ENCODE measurements at places on chromosomes 5 and 9.
A peak's percentile ranks its signal among the peaks of the same experiment; 100 is the strongest.

- no peak for DNase-seq
Measured at GRCh38 chr5:32712481-32713360, 1.6 kb downstream of the NPR3 start.

DNA sequence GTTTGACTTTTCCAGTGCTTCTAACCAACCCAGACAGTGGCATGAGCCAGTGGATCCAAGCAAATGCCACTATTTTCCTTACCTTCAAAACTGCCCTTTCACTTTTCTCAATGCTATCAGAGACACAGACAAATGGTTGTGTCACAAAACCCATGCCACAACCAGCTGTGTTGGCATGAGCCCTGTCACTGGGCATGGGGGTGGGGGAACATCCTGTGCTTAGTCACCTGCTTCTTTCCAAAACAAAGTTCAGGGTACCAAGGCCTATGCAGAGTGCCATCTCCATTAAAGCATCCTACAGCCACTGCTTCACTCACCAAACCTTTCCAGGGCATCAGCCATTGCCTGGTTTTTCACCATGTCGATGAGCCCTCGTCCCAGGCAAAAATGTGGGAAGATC, 30.1 kb downstream of the NIPSNAP3B start:
- no peak for DNase-seq

DNA sequence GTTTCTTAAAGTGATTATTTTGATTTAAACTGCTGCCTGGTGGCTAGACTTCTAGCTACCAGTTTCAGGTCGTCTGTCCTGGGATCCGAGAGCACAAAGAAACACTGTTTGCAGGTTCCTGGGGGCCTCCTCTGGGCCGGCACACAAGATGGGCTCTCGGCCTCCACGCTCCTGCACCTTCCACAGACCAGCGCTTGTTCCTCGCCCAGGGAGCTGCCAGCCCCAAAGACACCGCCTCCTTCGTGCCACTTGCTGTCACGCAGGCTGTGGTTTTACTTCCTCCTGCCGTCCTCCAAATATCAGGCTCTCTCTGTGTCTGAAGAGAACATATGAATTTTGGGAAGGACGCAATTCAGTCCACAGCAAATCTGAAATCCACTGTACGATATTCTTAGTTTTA, 105.8 kb downstream of the ROR2 start:
- no peak for DNase-seq

DNA sequence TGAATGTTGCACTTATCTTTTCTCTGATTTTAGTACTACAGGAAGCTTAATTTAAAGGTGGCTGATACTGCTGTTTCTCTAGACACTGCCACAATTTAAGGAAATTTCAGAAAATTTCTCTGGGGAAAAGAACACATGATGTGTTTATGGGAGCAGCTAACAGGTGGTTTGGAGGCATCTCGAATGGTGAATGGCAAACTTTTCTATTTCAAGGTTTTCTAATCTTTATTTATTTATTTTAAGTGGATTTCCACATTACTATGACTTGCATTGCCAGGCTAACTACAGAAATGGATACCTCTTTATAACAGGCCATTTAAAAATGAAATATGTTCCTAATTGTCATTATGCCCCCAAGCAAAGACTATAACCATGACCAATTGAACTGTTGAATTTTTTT, 50.4 kb downstream of the PDE6A start:
- no peak for DNase-seq

DNA sequence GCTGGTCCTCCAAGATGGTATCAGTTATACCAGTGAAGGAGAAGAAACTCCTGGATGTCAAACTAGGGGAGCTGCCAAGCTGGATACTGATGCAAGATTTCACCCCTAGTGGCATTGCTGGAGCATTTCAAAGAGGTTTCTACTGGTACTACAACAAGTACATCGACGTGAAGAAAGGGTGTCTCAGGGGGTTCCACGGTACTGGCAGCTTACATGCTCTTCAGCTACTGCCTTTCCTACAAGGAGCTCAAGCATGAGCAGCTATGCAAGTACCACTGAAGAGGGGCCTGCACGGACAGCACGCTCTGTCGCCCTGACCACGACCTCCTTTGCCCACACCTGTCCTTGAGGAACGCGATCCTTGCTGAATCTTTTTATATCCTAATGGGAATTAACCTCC, 19.5 kb downstream of the ACTL7B start:
- no peak for DNase-seq

- DNase-seq = no peak
Measured at GRCh38 chr9:138009803-138010690, 132.5 kb downstream of the CACNA1B start.

GRCh38 chr5:76022611-76023010, 60.6 kb upstream of the SV2C start:
- no peak for DNase-seq

DNA sequence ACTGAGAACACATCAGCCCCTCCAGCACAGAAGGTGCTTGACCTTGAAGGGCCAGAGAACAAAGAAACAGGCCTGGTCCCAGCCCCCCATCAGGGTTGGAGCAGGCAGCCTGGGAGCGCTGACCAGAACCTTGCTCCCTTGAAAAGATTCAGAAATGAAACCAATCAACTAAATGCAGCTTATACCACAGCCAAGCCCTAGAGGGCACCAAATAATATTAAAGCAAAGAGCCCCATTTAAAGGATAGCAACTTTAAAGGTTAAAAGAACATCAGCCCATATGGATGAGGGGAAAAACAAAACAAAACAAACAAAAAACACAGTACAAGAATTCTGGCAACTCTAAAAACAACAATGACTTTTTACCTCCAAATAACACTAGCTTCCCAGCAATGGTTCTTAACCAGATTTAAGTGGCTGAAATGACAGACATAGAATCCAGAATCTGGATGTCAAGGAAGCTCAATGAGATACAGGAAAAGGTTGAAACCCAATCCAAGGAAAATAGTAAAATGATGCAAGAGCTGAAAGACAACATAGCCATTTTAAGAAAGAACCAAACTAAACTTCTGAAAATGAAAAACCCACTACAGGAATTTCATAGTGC, 471.9 kb downstream of the MTRR start:
- DNase-seq = no peak

GRCh38 chr9:35563791-35564197, 41.3 kb upstream of the TESK1 start:
- DNase-seq = no peak

DNA sequence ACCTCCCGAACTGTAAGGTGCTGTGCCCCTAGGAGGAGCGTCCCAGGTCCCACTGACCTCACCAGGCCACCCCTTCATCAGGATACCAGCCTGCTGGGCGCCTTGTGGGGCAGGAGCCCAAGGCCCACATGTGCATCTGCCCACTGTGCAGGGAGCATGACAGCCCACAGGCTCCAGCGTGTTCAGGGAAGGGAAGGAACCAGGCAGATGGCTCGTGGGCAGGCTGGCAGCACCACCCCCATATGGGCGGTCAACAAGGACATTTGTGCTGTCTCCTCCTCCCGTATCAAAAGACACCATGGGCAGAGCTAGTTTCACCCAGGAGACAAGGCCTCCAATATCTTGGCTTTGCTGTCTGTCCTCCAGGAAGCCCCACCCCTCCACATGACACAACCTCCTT, 85.5 kb upstream of the PPP1R26 start:
- no peak for DNase-seq

DNA sequence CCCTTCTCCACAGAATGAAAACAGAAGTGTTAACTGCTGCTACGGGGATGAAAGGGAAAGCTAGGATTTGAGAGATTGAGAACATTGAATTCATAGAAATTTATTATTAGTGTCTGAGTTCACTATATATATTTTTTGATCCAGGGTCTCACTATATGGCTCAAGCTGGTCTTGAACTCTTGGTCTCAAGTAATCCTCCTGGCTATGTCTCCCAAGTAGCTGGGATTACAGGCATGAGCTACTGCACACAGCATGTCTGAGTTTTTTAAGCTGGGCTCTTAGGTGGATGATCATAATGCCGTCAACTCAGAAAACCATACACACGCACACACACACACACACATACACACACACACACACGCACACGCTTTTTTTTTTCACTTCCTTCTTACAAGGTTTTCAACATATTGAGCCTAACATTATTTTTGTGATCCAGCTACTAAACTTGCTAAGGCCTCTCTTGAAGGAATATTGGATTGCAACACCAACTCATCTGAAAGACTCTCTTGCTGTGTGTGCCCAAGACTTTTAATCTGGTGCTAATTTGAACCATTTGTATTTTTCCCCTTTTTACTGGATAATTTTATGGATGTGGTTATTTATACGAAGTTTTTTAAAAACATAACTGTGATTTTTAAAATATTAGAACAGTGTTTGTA, 1045.4 kb downstream of the DTWD2 start:
- no peak for DNase-seq

DNA sequence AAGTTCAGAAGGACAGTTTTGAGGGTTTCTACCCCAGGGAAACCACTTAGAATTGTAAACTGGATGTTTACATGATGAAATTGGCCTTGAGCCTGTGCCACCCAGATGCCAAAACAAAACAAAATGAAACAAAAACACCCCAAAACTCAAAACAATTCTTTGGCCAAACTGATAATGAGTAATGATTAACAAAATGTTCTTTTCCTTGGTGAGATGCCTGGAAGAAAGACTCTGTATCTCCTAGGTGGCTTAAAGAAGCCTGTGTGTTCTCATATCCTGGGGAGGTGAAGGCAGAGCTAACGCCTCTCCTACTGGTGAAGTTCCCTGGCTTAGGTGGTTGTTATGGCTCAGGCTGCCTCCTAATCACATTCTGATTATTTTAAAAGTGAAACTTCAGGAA, 120.5 kb downstream of the NPR3 start:
- DNase-seq = no peak

DNA sequence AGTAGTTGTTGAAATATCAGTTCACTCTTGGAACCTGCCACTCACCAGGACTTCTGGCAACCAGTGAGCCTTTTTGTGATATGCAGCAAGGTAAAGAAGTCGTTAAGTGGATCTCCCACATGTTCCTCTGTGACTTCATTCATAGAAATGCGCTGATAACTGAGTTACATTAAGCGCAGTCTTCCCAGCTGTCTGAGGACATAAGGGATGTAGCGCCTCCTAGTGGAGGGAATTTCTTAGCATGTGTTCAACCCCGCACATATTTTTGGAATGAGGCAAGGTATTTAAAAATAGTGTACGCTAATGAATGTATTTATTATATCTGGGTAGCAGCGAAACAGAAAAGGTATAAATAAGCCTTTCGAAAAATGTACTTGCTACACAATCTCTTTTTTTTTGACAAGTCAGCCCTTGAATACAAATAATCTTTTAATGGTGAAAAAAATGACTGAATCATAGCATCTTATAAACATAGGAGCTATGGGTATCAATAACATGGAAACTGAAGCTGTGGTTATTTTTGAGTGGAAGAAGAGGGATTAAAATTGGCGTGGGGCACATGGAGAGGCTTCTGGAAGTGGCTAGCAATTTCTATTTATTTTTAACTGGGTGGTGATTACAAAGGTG, 38.0 kb downstream of the PALM2AKAP2 start:
- DNase-seq = peak; percentile 97

- DNase-seq = no peak
Measured at GRCh38 chr5:75475364-75475763, 36.1 kb downstream of the CERT1 start.

DNA sequence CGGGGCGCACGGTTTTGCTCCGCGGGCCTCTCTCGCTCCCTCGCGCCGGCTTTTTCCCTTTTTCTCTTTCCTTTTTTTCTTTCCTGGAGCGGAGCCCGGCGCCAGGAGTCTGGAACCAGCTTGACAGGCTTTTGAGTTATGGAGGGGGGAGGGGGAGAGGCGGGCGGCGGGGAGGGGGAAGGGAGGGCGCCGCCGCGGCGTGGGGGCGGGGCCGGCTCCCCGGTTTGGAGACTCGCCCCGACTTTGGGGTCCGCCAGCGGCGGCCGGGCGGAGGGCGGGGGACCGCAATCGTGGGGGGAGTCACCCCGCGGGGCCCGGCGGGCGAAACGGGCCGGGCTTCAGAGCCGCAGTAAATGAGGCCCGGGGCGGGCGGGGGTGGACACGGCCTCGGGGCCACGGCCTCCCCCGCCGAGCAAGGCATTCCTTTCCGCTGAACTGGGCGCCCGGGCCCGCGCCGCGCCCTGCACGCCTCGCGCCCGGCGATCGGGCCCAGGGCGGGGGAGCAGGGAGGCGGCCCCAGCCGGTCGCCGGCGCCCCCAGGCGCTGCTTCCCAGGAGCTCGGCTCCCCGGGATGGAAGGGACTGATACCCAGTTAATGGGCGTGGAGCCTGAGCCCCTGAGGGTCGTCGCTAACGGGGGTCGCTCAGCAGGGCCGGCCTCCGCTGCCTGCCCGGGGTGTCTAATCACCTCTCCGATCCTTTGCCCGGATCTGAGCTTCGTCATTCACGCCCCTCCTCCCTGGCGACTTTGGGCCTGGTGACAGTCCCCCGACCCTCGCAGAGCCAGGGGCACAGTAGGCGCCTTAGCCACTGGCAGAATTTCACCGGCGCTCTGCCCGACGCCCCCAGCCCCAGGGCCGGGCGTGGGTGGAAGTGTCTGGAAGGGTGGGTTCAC, 138.1 kb downstream of the C9orf50 start:
- peak; percentile 89 for DNase-seq

DNA sequence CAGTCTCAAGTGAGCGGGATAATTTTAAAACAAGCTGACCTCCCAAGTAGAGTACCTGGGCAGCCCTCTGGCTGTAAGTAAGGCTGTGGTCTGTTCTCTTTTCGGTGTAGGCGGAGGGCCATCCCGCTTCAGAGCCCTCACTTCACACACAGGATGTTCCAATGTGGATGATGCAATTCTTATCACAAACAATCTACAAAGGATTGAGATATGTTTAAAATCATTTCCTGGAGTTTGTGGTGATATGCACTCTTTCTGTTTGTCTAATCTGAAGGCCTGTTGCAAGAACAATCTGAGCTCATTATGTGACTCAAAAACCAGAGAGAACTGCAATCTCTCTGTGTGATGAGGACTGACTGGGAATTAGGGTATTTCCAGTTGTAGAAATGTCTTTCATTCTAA, 42.5 kb downstream of the ITGA2 start:
- no peak for DNase-seq

DNA sequence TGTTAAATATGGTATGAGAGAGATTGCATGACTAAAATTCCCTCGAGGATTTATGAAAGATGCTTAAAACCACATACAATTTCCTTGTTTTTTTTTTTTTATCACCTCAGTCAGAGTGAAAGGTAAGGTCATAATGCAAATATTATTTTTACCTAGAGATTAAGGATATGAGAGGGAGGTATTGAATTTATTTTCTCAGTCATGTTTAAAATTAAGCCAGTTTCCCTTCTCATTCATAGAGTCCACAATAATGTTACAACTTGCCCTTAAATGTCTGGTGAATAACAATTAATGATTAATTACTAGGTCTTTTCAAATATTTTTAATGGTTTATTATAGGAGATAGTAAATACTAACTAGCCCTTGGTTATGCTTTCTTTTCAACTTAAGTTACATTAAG, 144.9 kb upstream of the HAPLN1 start:
- DNase-seq = no peak

GRCh38 chr9:21983561-21983935, 10.6 kb downstream of the CDKN2A start:
- no peak for DNase-seq

DNA sequence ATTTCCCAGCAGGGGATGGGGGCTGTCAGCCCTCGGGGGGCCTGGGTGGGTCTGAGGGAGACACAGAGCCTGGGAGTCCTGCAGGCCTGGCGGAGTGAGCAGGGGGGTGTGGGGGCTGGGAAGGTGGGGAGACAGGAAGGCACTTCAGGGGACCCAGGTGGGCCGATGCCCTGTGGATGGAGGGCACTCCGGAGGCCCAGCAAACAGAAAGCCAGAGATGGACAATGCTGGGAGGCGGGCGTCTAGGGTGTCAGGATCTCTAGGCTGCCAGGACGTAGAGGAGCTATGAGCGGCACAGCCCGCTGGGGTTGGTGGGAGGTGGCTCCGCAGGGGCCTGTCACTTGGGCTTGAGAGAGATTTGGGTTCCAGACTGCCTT, 87.6 kb upstream of the COL5A1 start:
- DNase-seq = no peak

GRCh38 chr9:5626727-5627634, 1.9 kb upstream of the RIC1 start:
- no peak for DNase-seq
